Stimulated activated CD8-positive, alpha-beta memory T cell treated with anti-CD3 and anti-CD28 coated beads, Interleukin-15, amount 100 ng/mL, for 24 hours (primary cell): ENCODE measurements at places on chromosomes 4 and X.

- DNase-seq: no peak
Observed at GRCh38 chr4:17189401-17189720, 290.9 kb upstream of the LDB2 start.

- DNase-seq: no peak
Observed at GRCh38 chr4:25901030-25901430, 13.0 kb upstream of the SMIM20 start.

DNA sequence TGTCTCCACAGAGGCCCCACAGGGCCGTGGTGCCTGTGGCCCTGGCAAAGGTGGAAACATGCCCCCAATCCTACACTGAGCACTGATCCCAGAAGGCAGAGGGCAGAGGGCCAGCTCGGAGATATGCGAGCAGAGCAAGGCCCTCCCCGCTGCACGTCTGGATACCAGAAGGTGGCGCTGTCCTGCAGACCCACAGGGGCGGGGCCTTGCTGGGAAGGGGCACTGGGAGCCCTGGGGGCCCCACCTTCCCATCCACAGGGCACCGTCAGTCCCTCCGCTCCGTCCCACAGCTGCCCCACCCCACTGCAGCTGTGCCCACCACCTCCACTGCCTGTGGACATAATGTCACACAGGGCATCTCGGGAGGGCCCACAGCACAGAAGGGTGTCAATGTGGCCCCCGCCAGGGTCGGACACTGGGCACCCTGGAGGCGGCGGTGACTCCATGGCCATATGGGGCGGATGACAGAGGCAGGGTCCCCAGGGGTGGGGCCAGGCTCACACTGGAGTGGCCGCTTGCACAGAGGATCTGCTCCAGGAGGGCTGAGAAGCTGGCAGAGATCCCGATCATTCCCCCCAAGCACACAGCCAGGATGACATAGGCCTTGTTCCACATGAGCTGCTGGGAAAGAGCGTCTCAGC lies 4.8 kb downstream of the SLC49A3 start:
- no peak for DNase-seq

GRCh38 chr4:108502356-108502755 lies 118.0 kb upstream of the RPL34 start:
- no peak for DNase-seq

DNA sequence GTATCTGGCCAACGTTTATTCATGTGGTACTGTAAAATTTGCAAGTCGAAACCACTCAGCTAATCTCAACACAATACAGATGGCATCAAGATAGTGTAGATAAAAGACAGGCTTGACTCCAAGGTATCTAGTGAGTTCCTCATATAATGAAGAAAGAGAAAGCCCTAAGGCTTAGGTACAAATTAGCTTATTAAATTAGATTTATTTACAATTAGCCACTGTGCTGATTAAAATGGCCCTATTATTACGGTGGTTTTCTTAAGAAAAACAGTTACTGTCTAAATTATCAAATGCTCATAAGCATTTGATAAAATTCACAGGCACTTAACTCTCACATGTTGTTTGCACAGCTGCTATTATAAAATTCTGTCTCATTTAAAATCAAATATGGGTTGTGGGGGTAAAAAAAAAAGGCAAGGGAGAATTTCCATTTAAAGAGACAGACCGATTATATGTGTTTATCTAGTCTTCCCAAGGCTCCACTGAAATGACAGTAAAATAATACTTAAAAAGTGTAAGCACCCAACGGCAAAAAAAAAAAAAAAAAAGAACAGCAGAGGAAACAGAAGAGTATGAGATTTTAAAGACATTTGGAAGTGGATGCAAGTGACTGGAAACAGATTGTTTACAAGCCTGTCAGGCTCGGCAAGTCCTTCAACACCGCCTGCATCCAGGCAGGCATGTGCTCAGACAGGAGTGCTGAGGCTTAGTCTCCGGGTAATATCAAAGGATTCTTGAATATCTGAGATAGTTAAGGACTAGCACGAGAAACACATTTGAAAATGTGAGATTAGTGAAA lies 55.1 kb downstream of the FAM13A start:
- DNase-seq: no peak

DNA sequence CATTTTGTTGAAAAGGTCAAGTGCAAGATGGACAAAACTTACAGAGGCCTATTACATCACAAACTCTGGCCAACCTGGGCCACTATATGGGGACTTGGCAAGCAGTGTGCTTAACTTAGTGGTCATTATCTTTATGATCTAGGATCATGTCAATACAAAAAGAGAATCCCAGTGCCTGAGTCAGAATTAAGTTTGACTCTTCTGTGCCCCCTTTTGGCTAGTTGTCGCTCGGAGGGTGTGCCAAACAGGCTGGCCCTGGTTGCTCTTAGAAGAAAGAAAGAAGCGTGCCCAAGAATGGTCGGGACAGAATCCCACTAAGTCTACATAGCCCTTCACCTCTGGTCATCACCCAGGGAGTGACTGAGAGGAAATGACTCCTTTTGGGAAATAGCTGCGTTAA lies 100.1 kb downstream of the EIF4E start:
- DNase-seq: no peak

GRCh38 chr4:155032521-155033229 lies 175.8 kb upstream of the NPY2R start:
- DNase-seq: no peak

DNA sequence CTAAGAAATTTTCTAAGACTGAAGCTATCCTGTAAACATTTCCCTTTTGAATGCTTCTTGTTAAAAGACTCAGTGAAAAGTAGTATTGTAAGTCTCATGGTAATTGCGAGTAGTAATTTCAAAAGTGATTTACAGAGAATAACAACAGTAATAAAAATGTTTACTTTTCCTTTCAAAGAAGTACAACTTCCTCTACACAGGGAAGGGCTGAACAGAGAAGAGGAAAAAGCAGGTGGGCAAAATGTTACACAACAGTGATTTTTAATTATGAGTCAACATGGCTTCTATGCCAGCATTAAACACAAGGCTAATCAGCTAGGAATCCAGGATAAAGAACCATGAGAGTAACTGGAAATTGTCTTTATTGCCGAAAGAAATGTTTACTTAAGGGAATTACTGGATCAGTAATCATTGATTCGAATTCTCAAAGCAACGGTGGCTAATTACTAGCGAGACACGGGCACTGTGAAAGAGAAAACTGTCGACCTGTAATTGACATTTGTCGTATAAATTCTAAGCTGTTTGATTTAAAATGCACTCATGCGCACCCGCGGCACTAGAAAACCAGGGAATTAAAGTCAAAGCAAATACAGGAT lies 15.4 kb downstream of the UTP3 start:
- no peak for DNase-seq

DNA sequence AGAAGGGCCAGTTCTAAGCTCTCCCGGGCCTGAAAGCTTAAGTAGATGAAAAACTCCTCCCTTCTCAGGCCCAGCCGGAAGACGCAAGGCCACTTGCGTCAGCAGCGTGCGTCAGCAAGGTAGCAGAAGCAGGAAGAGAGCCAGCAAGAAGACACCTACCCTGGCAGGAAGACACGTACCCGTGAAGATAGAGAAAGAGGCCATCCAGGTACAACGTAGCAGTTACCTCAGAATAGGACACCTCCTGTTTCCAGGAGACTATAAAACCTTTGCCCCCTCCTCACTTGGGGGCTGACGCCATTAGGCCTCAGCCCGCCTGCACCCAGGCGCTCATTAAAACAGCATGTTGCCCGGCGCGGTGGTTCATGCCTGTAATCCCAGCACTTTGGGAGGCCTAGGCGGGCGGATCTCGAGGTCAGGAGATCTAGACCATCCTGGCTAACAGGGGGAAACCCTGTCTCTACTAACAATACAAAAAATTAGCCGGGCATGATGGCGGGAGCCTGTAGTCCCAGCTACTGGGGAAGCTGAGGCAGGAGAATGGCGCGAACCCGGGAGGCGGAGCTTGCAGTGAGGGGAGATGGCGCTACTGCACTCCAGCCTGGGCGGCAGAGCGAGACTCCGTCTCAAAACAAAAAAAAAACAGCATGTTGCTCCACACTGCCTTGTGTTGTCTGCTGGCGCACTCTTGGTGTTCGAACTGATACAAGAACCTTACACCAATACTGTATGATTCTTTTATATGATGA lies 242.7 kb upstream of the NWD2 start:
- DNase-seq: no peak

DNA sequence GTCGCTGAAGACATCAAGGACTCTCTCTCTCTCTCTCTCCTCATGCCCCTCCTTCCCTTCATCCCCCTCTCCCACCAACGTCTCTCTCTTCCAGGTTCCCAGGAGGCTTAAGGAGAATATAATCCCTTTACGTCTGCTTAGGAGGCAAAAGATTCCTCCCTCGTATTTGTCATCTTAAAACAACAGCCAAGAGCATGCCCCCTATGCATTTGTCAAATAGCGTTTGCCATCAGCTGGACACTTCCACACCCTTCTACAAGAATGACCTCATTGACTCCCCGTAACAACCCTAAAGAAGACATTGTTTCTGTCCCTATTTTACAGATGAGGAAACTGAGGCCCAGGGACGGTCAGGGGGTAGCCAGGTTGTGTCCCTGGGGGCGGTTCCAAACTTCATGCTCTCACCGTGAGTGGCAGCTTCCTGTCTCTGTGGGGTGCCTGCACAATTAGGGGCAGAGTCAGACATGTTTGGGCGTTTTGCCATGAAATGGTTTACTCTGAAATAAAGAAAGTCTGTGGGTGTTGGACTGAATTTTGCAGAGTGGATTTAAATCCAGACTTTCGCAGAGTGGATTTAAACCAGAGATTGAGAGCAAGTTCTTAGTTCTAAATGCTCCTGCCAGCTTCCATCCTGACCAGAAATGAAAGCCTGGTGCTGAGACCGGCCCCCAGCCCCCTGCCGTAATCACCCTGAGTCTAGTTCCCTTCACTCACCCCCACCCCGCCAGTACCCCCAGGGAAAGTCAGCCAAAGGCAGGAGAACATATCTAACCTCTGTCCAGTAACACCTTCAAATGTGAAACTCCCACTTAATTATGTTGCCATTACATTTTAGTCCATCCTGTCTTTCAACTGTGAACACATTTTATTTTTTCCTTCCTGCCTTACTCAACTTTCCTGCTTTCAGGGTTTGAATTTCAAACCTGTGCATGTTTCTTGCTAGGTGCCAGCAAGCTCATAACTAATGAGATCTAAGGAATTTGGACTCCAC lies 44.3 kb upstream of the TBL1X start:
- no peak for DNase-seq

DNA sequence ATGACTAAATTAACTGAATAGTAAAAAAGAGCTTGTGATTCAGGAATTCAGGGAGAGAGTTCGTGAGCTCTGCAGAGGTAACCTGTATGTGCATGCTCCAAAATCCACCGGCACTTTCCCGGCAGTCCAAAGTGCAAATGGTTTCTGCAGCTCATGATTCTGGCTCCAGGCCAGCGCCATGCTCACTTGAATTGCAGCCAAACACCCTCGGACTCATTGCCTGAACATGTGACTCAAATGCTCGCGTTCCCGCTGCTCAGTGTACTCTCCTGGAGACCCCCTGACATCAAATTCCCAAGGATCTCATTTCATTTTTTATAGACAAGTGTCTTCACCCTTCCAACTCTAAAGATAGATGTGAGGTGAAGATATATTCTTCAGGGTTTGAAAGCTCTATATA lies 44.1 kb upstream of the SH3RF1 start:
- DNase-seq: no peak

- no peak for DNase-seq
Observed at GRCh38 chr4:175339100-175339707, 421.0 kb downstream of the ADAM29 start.

GRCh38 chr4:121696170-121696580 lies 605 bp downstream of the ANXA5 start:
- peak; percentile 37 for DNase-seq

- DNase-seq: no peak
Observed at GRCh38 chr4:2132438-2132837, 73.3 kb downstream of the NAT8L start.

- DNase-seq: no peak
Observed at GRCh38 chrX:111875881-111876280, at the start of gene TRPC5OS. TRPC5OS (plus strand) TSS chrX:111876181; CDS start chrX:111901850, 25,669 bp downstream.

DNA sequence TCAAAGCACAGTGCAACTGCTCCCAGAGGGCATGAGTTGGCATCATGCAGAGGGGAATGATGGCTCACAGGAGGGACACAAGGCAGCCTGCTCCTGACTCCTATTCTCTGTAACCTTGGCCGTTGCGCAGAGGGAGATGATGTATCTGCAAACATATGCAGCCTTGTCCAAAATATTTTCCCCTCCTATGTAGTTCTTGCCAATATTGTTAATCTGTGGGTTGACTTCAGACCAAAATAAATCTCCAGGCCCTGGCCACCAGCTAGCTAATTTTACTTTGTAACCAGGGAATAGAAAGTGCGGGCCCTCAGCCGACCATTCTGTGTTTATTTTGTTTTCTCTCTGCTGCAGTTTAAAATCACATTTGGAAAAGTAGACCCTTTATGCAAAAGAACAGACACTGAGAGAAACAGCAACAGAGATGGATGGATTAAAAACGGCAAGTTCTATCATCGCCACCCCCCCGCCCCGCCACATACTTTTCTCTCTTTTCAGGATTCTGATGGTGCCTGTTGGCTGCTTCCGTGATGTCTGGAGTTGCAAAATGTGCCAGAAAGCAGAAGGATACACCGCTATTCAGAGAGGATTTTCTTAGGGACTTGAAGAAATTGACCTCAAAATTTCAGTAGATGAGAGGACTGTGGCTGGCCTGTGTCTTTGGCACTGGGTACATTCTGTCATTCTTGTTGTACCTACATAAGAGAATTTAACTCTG lies 185.3 kb upstream of the BCOR start:
- DNase-seq: no peak

GRCh38 chrX:71128915-71129765 lies 10.7 kb downstream of the MED12 start:
- peak; percentile 37 for DNase-seq

GRCh38 chr4:94338681-94339351 lies 3.8 kb downstream of the HPGDS start:
- DNase-seq: no peak

GRCh38 chr4:4843635-4844291 lies 15.7 kb upstream of the MSX1 start:
- DNase-seq: no peak

DNA sequence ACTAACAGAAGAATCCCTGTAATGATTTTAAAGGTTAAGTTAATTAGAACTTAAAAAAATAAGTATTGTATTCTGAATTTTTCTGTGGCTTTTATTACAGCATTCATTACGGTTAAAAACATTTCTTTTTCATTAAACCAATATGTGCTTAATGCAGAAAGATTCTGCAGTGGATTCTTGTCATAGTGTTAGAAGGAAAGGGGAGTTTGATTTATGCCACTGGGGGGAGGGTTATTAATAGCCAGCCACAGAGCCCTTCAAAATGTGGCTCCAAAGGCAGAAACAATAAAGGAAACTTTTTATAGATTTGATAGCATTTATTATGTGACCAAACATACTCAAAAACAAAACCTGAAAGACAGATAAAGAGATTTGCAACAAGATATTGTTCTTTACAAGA lies 9.1 kb downstream of the SMAD1 start:
- DNase-seq: no peak
